ENCODE measurements at places on chromosomes 2 and 18. TPM values are rescaled to one million over a fixed set of nuclear protein-coding genes. Genes with fewer than 3 reads are reported as not detected.
A peak's percentile ranks its signal among the peaks of the same experiment; 100 is the strongest.

DNA sequence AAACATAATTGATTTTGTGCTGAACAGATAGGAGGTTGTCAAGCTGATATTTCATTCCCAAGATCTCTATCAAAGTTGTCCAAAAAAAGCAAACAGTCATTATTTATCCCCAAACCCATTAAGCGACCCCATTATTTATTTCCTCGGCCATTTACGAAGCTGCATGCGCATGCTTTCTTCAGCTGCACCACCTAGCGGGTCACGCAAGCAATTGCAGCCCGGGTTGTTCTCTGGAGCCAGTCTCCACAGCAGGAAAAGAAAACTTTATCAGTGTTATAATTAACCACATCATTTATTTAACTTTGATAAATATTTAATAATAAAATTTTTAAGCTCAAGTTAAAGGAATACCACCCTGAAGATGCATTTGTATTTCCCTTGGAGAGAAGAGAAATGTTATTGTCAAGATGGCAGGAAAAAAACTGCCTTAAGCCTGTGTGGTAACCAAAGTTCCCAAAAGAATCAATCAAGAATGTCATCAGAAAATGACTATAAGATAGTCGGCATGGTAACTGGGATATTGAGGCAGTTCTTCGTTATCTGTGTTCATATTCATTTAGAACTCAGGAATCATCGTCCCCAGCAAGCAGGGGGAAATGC, 304.7 kb downstream of the FBXO15 start:
- DNase-seq, result peak; percentile 7

GRCh38 chr2:168054657-168055056, 192.7 kb downstream of the STK39 start:
- no peak for DNase-seq

DNA sequence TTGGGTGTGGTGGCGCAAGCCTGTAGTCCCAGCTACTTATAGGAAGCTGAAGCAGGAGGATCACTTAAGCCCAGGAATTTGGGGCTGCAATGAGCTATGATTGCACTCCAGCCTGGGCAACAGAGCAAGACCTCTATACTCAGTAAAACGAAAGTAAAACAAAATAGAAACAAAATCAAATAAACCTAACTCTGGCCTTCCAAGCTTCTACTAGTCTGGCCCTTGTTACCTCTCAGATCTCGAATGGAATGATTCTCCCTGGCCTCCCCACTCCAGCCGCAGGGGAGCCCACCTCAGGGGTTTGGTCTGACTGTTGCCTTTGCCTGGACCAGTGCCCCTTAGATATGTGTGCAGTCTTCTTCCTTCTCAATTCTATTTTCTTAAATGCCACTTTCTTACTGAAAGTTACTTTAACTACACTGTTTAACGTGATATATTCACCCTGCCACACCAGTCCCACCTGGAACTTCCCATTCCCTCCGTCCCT, 160.0 kb upstream of the GCFC2 start:
- no peak for DNase-seq

DNA sequence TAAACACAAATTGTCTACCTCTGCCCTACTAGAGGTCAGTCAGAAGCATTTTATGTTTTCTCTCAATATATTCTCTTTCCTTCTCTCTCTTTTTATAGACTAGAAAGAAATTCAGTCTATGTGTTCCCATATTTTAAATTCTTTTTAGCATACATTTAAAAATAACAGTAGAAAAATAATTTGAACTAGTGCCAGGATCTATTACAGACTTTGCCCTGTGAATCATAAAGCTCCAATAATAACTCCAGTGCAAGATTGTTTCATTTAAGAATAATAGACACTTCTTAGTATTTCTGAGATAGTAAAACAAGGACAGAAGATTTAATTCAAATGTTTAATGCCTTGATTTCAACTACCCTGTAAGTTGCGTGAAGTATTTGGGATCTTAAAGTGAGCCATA, 60.1 kb downstream of the ITGB6 start:
- no peak for DNase-seq

GRCh38 chr2:188725746-188726360, 248.3 kb upstream of the COL3A1 start:
- DNase-seq, result peak; percentile 75

- DNase-seq, result no peak
Measured at GRCh38 chr18:39209173-39209572, 1643.6 kb upstream of the CELF4 start.

GRCh38 chr2:96934831-96935540, 51.4 kb downstream of the FAM178B start:
- no peak for DNase-seq

GRCh38 chr18:60873708-60874107, 459.5 kb upstream of the CDH20 start:
- DNase-seq, result no peak

Gene IL1F10
- not detected for total RNA-seq

DNA sequence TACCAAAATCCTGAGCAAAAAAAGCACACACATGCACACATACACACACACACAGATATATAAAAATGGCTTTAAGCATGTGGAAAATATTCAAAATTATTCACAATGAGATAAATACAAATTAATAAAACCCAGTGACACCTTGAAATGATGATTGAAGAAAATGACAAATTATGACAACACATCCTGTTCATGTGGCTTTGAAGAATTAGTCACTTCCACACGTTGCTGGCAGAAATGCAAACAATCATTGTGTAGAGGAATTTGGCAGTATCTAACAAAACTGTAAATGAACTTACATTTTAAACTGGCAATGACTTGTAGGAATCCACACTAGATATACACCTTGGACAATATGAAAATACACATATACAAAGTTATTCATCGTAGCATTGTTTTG, 95.8 kb upstream of the RGPD4 start:
- DNase-seq, result peak; percentile 62

Gene GLS
- 145 TPM for total RNA-seq

Gene TXNDC2
- total RNA-seq, result 0.63 TPM

Gene CXXC1
- 72.9 TPM for total RNA-seq

GRCh38 chr18:41266616-41267015, 688.4 kb upstream of the PIK3C3 start:
- no peak for DNase-seq

Gene CCDC150
- 11.3 TPM for total RNA-seq

Gene ATP8B1
- total RNA-seq, result 5.6 TPM

Gene LRRC30
- total RNA-seq, result not detected

Gene ERFE
- 24.2 TPM for total RNA-seq

- no peak for DNase-seq
Measured at GRCh38 chr2:18194161-18194560, 315.7 kb downstream of the KCNS3 start.

Gene CD8B2
- not detected for total RNA-seq

DNA sequence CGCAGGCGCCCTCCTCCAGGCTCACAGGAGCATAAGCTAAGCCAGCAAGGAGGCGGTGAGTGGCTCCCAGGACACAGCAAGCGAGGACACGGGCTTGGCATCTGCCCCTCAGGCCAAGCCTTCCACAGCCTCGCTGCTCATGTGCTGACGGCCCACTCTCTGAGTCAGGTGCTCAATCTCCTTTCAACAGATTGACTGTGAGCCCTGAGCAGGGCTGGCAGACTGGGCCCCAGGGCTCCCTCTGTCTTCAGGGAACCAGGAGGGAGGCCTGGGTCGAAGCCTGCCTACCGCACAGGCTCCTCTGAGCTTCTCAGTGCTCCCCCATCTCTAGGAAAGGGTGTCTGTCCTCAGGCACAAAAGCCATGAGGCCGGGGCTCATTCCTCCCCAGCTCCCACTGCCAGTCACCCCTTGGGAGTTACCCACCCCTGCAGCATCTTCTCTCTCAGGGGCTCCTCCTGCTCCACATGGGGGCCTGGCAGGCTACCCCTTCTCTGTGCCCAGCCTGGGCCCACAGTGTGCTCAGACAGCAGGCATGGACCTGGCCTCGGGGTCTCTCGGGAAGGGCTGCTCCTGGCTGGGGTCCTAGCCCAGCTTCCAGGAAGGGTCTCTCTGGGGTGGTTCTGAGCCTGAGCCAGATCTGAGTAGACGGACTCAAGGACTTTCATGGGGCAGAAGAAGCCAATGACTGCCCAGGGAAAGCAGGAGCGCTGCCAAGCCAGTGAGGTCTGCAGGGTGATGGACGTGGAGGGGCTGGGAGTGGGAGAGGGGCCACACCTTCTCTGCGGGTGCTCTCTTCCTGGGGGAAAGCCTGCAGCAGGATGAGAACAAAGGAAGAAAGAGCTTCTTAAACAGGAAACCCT, 138.0 kb upstream of the GPC1 start:
- DNase-seq, result no peak

- DNase-seq, result peak; percentile 97
Measured at GRCh38 chr18:54149078-54149697, 75.3 kb downstream of the MBD2 start.

Gene MOGAT1
- not detected for total RNA-seq

DNA sequence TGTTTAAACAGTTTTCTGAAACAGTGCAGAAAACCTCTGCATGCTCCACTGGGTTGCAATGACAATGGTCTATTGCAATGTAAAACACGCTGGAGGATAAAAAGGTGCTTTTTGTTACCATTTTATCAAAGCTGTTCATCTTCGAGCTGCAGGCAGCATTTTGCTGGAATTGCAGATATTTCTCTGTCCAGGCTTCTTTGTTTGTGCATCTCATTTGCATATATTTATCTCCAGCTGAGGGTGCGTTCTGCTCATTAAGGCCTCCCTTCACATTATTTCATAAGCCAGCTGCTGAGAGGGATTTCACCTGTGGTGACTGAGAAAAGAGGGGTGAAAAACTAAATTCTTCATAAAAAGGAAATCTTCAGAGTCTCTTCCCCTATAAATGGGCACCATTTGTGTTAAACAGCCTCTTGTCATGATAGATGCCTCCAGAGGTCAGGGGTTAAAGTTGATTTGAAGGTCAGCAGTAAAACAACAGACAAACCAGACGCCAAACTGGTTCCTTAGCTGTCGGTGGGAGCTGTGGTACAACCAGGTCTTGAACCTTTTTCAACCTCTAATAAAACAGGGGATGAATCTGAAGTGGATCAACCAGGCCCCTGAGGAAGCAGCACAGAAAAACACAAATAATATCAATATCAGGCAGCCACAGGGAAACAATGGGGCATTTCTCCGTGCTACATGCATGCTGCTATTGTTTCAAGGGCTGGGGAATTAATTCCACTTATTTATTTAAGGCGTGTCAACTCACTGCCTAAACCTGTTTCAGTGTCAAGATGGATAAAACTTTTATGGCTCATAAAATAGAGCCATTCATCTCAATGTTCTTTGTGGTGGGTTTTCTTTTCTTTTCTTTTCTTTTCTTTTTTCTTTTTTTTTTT, 265.1 kb downstream of the MEIS1 start:
- no peak for DNase-seq

Measured in LHCN-M2 (cell line).